Naive thymus-derived CD8-positive, alpha-beta T cell (primary cell): ENCODE measurements at places on chromosomes 3 and 15.

DNA sequence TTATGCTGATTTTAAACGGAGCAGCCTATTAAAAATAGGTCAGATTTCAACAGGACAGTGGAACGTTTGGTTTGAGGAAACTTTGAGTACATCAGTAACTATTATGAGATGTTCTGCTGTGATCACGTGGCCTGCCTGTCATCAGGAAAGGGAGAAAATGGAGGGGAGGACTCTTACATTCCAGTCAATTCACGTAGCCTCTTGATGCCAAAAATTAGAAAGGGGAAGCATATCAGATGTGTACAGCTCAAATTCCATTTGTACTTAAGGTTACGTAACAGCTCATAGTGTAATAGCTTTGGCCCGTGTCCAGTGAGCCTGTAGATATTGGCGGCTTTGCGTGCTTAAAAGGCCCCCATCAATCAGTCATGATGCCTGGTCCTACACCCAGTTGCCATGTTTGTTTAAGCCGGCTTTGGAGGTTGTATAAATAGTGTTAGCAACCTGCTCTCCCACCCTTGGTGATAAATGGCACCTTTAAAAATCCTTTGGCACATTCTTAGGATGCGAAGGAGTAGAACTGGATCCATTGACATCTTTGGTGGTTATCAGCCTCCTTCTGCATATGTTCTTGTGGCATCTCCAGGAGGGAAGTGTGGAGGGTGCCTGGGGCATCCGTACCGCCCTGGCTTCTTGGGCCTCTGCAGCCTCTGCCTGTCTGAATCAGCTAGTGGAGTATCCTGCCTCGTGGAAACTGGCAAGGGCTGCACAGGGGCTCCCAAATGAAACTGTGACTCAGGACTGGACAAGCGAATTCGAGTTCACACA is 163.9 kb downstream of the THSD4 start:
- no peak for DNase-seq

DNA sequence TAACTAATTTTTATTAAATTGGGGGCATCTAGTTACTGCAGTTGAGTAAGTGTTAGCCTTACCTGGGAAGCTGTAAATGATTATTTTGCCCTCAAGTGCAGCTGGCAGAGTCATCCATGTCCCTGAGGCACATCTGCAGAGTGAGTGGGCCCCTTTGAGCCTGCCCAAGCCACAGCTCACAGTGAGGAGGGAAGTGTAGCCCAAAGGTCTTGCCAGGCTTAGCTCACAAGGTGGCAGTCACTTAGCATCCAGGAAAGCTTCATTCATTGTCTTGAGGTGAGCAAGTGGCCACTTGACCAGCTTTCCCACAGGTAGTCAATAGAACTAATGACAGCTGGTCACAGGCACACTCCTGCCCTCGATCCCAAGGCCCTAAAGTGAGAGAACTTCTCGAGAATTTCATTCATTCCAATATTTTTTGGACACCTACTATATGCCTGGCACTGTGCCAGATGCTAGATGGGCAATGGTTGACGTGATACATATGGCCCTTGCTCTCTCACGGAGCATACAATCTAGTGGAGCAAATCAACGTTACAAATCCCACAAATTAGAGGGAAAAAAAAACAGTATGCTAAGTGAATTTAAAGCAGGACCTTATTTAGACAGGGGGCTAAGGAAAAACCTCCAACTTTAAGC is 163.3 kb upstream of the IL12A start:
- DNase-seq: no peak

DNA sequence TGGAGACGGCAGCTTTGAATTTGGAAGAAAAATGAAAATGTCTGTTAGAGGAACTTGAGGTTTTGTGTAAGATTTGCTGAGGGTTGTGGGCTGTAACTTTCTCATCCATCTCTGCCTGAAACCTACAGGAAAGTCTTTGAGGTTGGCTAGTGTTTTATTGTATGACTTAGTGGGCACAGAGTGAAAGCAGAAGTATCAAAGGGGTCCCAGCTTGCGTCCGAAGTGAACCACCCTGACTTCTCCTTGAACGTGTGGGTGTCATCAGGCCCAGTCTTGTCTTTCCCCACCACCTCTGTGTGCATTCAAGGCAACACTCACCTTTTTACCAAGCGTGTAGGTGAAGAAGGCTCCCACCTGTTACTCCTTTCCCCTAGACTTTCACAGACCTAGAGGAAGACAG is 682.1 kb upstream of the CFAP20DC start:
- no peak for DNase-seq

DNA sequence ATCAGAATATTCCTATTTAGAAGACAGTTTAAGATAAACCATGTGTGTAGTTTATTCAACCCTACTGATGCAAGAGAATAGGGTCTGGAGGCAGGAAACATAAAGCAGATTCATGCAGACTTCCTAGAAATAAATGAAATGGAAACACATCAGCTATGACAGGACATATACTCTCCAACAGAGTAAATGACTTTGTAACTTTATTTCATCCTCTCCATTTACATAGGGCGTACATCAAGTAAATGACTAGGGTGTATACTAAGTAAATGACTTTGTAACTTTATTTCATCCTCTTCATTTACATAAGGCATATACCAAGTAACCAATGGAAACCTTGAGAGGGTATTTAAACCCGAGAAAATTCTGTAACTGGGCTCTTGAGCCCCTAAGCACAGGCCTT is 17.6 kb upstream of the SRPRB start:
- no peak for DNase-seq

DNA sequence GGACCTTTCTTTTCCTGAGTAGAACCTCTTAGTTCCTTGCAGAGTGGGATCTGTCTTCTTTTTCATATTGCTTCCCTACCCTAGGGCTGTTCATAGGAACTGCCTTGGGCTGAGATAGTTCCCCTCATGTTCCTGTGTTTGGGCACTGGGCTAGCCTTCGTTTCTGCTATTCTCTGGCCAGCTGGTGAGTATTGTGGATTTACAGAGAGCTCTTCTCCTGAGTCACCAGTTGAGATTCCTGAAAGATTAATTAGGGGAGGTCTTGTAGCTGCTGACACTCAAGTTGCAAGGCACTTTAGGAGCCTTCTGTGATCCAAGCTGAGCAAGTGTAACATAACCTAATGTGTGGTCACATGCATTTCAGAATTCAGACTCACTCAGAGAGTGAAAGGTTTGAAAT is 30.7 kb downstream of the CHD2 start:
- DNase-seq: no peak

GRCh38 chr3:196994056-196994455 is 25.4 kb upstream of the PIGZ start:
- DNase-seq: no peak

GRCh38 chr3:117512975-117513374 is 803.4 kb downstream of the TUSC7 start:
- DNase-seq: no peak

DNA sequence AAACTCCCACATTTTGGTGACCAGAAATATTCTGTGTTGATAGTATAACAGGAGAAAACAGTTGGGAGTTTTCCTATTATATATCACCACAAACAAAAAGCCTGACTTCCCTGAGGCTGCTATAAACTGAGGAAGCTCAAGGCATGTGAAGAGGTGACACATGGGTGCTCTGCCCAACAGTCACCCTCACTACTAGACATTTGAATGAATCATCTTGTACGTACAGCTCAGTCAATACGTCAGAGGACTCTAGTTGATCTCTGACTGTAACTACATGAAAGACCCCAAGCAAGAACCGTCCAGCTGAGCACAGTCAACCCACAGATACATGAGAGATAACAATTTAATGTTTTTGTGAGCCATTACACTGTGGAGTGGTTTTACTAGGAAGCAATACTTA is 338.3 kb upstream of the ATP11B start:
- no peak for DNase-seq

- no peak for DNase-seq
These were observed 23.2 kb upstream of the GNB4 start for GRCh38 chr3:179474480-179474879.

DNA sequence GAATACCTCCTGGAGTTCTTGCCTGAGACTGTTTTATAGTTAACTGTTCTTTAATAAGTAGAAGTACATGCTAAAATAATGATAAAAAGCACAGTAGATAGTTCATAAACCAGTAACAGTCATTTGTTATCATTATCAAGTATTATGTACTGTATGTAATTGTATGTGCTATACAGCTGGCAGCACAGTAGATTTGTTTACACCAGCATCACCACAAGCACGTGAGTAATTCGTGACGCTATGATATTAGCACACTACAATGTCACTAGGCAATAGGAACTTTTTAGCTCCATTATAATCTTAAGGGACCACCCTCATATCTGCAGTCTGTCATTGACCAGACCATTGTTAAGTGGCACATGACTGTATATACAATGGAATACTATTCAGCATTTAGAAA is 534.7 kb downstream of the FHIT start:
- no peak for DNase-seq

DNA sequence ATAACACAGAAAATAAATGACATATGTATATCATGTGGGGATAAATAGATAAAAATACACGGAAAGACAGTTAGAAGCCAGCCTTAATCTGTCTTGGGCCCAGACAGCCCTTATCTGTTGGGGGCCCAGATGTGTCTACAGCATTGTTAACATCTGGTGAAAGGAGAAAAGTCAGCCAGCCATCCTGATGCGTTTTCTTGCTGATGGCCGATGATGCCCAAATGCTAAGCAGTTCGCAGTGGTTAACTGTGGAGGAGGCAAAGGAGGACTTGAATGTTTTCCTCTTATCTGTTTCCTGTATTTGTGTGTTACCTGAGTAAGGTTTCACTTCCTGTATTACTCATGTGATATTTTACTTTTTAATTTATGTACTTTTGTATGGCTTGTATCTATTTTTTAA is 46.2 kb downstream of the NOX5 start:
- no peak for DNase-seq

DNA sequence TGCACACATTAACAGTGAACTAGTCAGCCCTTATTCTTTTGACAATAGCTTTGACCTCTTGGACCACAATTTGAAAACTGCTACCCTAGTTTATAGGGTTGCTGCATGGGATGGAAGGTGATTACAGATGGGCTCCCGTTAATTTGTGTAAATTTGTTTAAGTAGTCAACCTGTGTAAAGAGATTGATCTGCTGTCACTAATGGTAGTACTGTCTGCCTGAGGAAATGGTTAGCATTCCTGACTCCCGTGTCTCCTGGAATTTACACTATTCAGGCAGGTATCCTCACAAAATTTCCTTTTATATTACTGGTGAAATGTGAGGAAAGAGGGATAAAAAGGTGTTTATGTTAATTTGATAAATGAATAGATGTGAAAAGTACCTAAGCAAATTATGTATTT is 15.3 kb upstream of the EBLN2 start:
- no peak for DNase-seq

DNA sequence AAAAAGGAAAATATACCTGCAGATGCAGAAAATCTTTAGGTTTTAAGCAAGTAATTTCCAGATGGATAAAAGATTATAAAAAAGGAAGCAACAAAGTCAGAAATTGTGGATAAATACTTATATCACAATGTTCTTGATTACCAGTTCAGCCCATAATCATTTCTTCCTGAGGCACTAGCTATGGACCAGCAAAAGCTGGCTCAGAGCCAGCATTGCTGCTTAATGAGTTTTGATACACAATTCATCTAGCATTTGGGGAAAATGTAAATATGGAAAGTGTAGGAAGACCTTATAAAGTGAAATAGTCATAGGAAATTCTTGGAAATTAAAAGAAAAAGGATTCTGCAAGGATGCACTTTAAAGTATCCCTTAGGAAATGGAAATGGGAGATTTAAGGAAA is 168.3 kb upstream of the GBE1 start:
- DNase-seq: no peak

DNA sequence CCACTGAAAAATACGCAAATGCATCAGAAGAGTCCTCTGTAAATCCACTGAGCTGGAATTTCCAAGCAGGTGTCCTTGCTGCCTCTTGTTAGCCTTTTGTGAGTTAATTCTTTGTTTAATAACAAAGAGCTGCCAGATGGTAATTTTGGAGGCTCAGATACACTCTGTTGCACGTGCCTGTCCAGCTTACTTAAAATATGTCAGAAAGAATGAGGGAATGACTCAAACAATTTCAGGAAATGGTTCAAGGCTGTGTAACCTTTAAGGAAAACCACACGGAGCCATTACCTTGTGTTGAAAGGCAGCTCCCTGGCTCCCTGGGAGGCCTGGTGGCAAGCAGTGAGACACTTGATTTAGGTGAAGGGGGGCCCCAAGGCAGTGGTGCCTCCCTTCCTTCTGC is 302.2 kb upstream of the CTDSPL start:
- no peak for DNase-seq

DNA sequence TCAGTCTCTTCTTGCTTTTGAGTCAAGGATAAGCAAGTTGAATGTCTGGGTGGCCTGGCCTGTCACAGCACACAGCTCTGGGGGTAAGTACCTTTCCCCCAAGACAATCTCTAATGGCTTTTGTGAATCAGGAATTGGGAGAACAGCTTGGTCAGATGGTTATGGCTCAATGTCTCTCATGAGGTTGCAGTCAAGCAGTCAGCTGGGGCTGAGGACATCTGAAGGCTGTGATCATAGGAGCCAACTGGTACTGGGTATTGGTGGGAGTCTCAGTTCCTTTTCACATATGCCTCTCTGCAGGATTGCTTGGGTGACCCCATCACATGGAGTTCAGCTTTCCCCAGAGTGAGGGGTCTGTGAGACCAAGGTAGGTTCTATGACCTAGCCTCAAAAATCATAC is 33.0 kb upstream of the TMEM158 start:
- no peak for DNase-seq

DNA sequence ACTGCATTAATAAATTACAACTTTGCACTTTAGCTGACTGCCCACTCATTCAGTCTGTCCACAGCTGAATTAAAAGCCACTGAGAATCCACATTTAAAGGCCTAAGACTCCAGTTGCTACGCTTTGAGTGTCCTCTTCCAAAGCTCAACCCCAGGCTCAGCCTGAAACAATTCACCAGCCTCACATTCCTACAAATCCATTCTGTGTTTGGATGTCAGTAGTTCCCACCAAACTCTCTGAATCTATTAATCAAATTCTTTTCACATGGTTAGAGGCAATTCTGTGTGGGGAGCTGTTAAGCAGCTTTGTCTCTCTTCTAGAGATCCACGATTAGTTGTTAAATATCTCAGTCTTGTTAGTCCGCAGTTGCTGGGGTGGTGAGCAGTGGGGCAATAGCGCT is 116.8 kb upstream of the UBE2E2 start:
- no peak for DNase-seq

DNA sequence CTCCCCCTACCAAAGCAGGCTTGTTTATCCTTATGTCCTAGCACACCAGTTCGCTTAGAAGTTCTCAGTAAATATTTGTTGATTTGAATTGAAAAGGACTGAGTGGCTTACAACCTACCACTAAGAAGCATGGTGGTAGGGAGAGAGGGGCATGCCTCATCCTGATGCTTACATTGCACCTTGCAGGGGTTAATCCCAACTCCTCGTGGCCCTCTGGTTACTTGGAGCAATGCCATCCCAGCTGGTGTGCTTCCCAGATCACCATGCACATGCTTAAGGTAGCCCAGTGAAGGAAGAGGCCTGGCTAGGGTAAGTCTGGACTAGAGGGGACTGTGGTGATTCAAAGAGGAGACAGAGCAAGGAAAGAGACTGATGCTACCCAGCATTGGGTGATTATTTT is 253.3 kb downstream of the CLSTN2 start:
- no peak for DNase-seq
